ENCODE measurements at places on chromosomes 1 and 21. TPM values are rescaled to one million over a fixed set of nuclear protein-coding genes. Genes with fewer than 3 reads are reported as not detected.

DNA sequence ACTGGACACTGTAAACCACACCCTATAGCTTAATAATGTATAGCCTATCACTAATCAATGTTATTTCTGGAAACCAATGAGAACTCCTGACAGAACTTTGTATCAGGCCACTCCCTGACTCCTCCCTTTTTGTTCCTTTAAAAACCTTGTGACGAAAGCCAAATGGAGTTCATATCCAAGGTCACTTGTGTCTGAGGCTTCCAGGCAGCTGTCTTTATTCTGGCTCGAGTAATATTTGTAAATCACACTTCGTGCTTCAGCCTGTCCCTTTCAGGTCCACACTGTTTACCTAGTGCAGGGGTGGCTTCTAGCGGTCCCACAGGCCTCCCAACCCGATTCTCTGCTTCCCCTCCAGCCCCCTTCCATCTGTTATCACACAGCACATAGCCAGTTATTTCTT, 16.2 kb upstream of the CAPN9 start:
- no peak for DNase-seq

DNA sequence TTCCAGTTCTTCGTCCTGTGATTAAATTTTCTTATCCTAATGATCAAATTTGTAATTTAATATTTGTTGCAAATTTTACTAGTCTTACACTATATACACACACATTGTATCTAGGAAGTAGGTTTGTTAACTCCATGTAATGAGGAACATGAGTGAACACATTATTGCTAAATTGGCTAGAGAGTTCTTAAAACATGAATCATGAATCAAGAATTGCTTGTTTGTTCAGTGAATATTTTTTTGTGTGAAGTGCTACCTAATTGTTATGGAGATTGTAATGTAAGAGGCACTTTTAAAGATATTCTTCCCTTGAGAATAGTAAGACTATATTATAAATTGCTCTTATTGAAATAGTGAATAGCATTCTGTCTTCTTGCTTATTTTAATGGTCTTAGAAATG, 4.6 kb downstream of the GPSM2 start:
- no peak for DNase-seq

GRCh38 chr1:9284061-9284460, 8.6 kb upstream of the SPSB1 start:
- DNase-seq = no peak

DNA sequence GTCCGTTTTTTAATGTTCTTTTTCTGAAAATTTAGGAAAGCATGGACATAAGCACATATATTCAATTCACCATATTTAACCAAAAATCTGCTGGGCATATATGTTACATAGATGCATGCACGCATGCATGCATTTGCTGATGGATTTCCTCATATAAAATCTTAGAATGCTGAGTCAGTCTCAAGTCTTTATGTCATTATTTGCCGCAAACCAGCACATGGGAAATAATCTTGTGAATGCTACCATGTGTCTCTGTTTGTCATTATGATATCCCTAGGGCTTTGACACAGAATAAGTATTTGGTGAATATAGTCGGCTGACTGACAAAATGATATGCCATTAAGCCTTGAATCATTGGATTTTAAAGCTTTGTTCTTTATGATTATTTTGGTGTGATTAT, 776.5 kb downstream of the KCNT2 start:
- no peak for DNase-seq

DNA sequence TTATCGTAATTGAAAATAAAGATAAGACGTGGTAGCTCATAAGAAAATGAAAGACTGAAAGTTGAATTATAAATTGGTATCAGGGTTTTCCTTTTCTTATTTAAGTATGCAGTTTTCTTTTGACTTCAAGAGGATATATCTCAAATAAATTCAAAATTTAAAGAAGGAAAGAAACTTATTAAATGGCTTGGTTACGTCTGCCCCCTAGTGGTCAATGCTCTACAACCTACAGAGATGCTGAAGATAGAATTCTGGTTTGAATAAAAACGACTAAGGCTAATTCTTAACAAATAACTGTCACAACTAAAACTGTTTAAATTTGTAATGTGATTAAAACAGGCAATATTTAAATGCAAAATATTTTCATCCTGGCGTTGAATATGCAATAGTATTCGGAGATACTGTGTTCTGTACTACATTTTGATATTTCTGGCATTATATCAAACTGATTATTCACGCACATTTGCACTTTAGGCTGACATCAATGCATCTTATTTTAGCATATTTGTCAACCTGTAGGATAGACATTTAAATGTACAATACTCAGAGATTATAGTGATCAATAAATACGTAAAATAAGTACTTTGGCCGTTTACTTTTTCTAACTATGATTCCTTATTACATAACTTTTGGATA, 26.8 kb downstream of the IFI44 start:
- no peak for DNase-seq

The TMEM35B gene
- total RNA-seq = 4.7 TPM

DNA sequence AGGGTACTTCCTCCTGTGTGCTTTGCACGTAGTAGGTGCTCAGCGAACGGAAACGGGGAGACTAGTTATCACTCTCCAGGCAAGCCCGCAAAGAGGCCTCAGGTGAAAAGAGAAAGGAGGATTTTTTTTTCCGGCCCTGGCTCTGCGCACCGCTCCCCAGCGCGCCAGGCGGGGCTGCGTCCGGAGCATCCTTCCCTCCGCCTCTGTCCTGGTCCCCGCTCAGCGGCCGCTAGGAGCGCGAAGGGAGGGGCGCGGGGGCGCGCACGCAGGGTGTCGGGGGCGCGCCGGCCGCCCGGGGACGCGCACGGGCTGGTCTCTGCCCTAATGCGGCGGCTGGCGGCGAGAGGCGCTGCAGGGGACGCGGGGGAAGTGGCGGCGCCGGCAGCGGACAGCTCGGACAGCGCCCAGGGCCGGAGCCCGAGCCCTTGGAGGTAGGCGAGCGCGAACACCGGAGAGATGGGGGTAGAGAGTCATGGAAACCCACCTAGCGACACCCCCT, 42.3 kb upstream of the NFASC start:
- DNase-seq = peak; percentile 85

The TACSTD2 gene
- 0.16 TPM for total RNA-seq

DNA sequence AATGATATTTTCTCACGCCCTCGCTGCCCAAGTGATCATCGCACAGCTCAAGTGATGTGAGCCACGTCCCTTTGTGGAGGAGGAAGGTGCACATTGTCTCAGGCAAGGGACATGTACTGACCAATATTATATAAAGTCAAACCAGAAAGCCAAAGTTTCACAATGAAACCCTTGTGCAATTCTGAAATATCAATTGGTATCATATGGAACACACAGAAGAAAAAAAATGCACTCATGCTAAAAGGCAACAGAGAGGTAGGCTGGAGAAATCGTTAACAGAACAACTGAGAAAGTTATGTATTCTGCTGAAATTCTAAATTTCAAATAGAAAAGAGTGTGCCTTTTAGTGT, 1.9 kb downstream of the JAM2 start:
- no peak for DNase-seq

Measured in occipital lobe (tissue), 3 donors.